ENCODE measurements at places on chromosomes 5 and 9.

GRCh38 chr5:74934949-74935751 is 69.0 kb upstream of the FAM169A start:
- peak; percentile 87 for DNase-seq

GRCh38 chr9:99296291-99296951 is 74.3 kb downstream of the SEC61B start:
- DNase-seq, result no peak

DNA sequence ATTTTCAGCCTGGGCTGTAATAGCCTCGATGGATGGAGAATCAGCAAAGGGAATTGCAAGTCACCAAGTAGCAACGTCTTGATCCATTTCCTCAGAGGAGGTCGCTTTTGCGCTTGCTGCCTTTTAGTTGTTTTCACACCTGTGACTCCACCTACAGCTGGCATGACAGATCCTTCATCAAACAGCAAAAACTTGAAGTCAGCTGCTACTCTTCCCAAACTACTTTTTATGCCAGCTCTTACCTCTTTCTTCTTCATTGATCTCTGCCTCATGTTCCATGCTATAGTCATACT is 107.7 kb downstream of the MAT2B start:
- no peak for DNase-seq

- DNase-seq, result no peak
Measured at GRCh38 chr5:88470745-88471144, 202.1 kb upstream of the TMEM161B start.

- no peak for DNase-seq
Measured at GRCh38 chr9:101693546-101694336, 44.7 kb downstream of the GRIN3A start.

DNA sequence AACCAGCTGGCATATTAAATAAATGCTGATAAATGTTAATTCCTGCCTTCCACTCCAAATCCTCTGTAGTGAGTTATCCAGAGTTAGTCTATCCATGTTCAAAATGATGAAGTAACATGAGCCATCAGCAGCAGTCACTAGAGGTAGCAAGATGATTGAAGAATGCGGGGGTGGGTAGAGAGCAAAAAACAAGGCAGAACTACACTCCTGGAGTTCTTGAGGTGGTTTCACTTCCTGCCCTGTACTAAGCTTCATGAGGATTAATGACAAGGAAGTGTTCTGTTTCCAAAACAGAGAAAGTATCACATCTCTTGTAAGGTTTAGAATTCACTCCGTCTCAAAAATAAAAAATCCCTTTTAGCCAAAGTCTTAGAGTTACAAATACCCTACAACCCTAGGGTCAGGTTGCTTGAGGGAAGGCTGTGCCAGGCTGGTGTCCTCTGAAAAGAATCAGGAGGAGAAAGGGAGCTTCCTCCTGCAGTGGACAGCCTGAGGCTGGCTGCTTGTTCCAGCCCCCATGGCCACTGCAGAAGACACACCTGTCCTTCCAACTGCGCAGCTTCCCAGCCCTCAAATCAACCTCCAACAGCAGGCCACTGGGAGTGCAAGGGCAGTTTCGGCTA is 180.2 kb downstream of the DENND1A start:
- peak; percentile 62 for DNase-seq

DNA sequence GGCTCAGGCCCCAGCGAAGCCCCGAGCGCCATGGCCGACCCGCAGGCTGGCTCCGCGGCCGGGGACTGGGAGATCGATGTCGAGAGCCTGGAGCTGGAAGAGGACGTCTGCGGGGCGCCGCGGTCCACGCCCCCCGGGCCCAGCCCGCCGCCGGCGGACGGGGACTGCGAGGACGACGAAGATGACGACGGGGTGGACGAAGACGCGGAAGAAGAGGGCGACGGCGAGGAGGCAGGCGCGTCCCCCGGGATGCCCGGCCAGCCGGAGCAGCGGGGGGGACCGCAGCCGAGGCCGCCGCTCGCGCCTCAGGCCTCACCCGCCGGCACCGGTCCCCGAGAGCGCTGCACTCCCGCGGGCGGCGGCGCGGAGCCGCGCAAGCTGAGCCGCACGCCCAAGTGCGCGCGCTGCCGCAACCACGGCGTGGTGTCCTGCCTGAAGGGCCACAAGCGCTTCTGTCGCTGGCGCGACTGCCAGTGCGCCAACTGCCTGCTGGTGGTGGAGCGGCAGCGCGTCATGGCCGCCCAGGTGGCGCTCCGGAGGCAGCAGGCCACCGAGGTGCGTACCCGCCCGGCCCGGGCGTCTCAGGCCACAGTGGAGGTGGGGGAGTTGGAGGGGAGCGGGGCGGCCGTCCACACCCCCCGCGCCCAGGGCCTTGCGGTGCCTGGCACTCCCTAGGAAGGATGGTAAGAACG is 1.6 kb downstream of the DMRT2 start:
- peak; percentile 45 for DNase-seq

DNA sequence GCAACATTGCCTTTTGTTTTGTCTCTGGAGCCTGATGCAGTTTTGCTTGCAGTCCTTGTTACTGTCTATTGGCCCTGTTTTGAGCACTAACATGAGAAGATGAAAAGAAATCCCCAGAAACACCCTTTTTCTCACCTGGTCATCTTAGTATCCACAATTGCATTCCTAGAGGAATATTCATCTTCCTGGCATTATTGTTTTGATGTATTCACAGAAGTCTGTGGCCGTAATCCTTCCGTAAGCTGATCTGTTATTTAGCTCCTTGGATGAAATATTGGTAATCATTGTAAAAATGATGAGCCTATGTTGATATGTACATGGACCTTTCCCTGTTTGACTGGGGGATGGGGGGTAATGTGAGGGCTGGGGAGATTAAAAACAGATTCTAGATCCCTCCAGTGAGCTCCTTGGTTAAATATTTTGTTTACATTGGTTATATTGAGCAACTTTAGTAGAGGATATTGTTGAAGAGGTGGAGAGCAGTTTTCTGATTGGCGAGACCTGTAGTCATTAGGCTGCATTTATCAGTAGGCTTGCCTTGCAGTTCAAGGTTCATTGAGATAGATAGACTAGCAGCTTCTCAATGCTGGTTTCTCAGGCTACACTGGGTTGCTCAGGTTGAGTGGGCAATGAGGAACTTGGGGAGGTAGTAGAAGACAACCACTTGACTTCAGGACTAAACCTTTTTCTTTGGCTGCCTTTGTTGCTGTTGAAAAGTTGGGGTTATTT is 117.5 kb downstream of the MACIR start:
- DNase-seq, result no peak

- DNase-seq, result peak; percentile 84
Measured at GRCh38 chr9:90925581-90926257, 124.1 kb downstream of the SYK start.

DNA sequence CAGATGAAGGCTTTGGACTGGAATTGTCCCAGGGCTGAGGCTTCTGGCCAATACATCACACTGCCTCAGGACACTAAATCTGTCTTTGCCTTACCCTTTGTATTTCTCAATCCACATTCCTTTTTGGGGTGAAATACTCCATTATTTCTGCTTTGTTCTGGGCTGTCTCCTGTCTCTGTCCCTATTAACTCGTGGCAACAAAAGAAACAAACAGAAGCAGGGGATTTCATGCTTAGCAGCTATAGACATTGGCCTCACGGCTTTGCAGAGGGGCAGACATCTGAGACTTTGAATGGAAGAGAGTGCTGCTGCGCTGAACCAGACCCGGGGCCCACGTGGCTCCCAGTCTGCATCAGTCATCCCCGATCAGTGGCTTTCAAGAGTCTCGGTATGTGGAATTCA is 129.7 kb downstream of the ARL15 start:
- DNase-seq, result no peak

- no peak for DNase-seq
Measured at GRCh38 chr5:366541-367357, 45.2 kb downstream of the AHRR start.

DNA sequence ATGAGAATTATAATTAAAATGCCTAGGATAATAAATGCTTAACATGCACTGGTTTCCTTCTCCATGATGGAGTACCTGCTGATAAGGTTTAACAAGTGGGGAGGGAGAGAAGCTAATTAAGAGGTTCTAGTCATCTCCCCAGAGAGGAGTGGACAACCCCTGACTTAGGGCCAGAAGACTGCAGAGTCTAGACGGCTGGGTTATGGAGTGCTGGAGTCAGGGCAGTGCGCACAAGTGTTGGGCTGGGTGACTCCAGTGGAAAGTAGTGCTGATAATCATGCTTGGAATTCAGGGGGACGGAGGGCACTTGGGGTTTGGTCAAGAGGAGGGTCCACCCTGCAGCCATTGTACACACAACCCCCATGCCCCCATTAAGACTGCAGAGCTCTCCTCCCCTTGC is 32.8 kb upstream of the TGFBI start:
- no peak for DNase-seq

DNA sequence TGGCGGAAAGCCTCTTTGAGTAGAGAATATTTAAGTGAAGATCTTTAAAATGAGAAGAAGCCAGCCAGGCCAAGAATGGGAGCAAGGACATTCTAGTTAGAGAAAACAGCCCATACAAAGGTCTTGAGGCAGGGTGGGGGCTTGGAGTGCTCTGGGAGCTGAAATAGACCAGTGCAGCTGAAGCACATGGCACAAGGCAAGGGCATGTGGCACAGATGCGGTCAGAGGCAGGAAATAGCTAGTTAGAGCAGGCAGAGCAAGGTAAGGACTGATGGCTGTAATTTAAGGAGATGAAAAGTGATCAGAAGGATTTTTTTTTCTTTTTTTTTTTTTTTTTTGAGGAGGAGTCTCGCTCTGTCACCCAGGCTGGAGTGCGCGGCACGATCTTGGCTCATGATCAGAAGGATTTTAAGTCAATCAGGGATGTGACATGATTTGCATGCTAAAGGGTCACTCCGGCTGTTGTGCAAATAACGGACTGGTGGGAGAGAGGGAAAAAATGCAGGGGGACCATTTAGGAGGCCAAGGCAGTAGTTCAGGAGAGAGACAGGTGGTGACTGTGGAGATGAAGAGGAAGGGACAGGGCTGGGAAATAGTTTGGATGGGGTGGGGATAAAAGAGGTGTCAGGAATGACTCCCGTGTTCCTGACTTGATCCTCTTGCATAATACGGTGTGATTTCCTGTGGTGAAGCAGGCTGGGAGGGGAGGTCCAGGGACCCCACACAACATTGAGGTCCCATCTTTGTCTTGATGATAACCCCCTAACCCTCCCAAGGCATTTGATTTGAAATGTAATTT is 207.6 kb downstream of the HSPA4 start:
- DNase-seq, result no peak

- no peak for DNase-seq
Measured at GRCh38 chr5:127513408-127513970, 4.0 kb upstream of the PRRC1 start.

GRCh38 chr5:175343308-175343707 is 100.7 kb downstream of the DRD1 start:
- DNase-seq, result no peak

GRCh38 chr5:136731241-136731900 is 366.0 kb upstream of the TRPC7 start:
- DNase-seq, result peak; percentile 4

GRCh38 chr9:84570482-84571154 is 98.9 kb upstream of the NTRK2 start:
- no peak for DNase-seq

- no peak for DNase-seq
Measured at GRCh38 chr5:139552893-139553575, 8.1 kb upstream of the UBE2D2 start.

DNA sequence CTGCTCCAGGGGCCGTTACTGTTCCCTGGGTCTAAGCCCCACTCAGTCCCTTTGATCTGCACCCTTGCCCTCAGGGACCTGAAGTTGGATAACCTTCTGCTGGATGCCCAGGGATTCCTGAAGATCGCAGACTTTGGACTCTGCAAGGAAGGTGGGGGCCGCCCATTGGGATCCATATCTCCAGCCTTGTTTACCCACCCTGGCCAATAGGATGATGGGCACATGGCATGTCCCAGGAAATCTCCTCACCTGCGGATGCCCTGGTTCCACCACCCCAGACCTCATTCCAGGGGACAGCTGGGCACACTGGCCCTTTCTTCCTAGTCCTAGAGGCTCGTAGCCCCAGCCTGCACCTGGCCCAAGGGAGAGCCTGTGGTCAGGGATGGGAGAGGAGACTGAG is 5.5 kb downstream of the ZDHHC12 start:
- DNase-seq, result no peak

DNA sequence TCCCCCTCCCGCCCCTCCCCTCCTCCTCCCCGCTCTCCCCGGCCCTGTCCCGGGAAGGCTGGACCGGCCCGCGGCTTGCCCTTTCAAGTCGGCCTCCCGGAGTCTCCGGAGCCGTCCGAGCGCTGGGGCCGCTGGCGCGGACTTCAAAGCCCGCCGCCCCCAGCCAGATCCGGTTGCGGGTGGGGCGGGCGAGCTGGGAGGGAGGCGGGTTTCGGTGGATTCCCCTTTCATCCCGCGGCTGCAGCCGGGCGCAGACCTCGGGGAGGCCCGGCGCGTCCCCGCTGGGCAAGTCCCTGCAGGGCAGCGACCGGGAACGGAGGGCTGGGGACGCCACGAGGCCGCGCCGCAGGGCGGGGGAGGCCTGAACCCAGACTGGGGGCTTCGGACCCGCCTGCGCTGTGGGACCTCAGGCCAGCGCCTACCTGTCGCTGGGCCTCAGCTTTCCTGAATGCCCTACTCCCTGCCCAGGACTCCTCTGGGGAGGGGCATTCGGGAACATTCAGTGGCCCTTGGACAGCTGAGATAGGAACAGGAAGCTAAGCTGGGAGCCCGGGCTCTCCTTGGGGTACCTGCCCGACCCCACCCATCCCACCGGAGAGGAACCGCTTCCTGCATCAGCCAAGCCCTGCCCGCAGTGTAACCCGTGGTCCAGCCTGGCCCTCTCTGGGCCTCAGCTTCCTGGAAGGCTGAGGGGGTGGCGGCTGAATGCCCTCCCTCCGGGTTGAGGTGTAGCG is 23.4 kb downstream of the C9orf50 start:
- peak; percentile 76 for DNase-seq

DNA sequence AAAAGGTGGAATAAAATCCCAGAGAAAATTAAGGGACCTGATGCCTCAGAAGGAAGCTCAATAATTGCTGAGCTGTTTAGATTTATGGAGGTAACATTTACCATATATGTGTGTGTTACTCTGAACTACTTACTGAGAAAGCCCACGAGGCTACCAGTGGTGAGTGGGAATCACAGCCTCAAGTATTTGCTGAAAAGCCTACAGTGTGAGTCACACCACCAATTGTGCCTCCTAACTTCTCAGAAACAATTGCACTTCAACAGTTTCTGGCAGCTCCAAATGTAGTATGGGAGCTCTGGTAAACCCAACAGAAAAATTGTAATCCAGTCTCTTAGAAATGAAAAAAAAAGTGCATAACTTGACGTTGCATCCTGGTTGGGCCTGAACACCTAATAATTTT is 551.6 kb downstream of the PRDM9 start:
- DNase-seq, result peak; percentile 6

GRCh38 chr5:95723632-95724369 is 7.3 kb upstream of the RHOBTB3 start:
- no peak for DNase-seq
